ENCODE measurements at places on chromosomes 12 and 14. TPM values are rescaled to one million over a fixed set of nuclear protein-coding genes. Genes with fewer than 3 reads are reported as not detected.

- no peak for DNase-seq
- H3K36me3 ChIP-seq = no peaks in the 10 kb centered on the region
- no peak overlapping the region for H3K27ac ChIP-seq
- no peaks in the 10 kb centered on the region for H3K4me1 ChIP-seq
These were observed 34.0 kb upstream of the C2CD5 start for GRCh38 chr12:22578328-22578727.

DNA sequence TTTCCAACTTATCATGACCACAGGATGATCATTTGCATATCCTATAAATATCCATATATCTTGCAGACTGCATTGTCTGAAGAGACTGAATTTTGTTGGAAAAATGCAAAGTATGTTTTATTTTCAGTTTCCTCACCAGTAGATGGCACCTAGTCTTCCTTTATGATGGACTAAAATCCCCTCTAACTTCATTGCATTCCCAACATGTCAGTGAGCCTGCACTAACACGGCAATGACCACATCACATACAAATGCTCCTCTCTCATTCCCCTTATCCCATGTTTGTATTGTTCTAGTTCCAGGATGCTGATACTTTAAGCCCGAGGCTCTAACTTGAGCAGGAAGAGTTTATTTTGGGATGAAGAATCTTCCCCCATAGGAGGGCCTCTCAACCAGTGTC is 24.7 kb upstream of the MYBPC1 start:
- DNase-seq = no peak
- no peaks in the 10 kb centered on the region for H3K36me3 ChIP-seq
- no peak overlapping the region for H3K27ac ChIP-seq
- no peaks in the 10 kb centered on the region for H3K27me3 ChIP-seq

LRRC23 gene
- 15.6 TPM for total RNA-seq

GRCh38 chr14:34614638-34615037 is 15.3 kb downstream of the SNX6 start:
- peaks cover 3% of the 10 kb centered on the region for H3K4me1 ChIP-seq
- peaks cover 8% of the 10 kb centered on the region for H3K36me3 ChIP-seq
- no peak overlapping the region for H3K4me3 ChIP-seq
- no peak overlapping the region for H3K27ac ChIP-seq

DNA sequence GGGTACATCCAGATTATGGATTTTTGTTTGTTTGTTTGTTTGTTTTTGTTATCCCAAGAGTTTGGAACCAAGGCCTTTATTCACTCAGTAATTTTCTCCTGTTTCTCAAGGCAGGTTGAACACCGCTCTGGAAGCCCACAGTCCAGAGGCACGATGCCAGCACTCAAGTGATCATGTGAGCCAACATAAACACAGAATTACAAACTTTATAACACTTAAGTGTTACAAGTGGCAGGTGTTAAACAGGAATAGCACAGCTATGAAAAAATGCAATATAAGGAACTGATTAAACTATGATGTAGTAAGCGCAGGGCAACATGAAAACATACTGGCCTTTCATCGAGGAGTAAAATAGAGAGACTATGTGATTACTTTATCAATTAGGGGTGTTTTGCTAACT is 1885.8 kb upstream of the SEL1L start:
- DNase-seq = no peak
- no peaks in the 10 kb centered on the region for H3K27me3 ChIP-seq
- H3K4me1 ChIP-seq = no peaks in the 10 kb centered on the region
- no peaks in the 10 kb centered on the region for H3K36me3 ChIP-seq
- H3K27ac ChIP-seq = no peak overlapping the region

LALBA gene
- not detected for total RNA-seq

- no peaks in the 10 kb centered on the region for H3K36me3 ChIP-seq
- no peak overlapping the region for H3K27ac ChIP-seq
- H3K27me3 ChIP-seq = no peaks in the 10 kb centered on the region
- H3K4me3 ChIP-seq = no peak overlapping the region
- no peaks in the 10 kb centered on the region for H3K4me1 ChIP-seq
- DNase-seq = no peak
These were observed 83.0 kb downstream of the LLPH start for GRCh38 chr12:66047411-66048021.

GRCh38 chr12:118371321-118372282 is 1.1 kb downstream of the TAOK3 start:
- no peaks in the 10 kb centered on the region for H3K27me3 ChIP-seq
- peak overlapping the region; percentile 87 for H3K27ac ChIP-seq
- DNase-seq = peak; percentile 61

- no peak overlapping the region for H3K4me3 ChIP-seq
- DNase-seq = no peak
- no peak overlapping the region for H3K27ac ChIP-seq
- H3K36me3 ChIP-seq = peaks cover 86% of the 10 kb centered on the region
- H3K4me1 ChIP-seq = no peaks in the 10 kb centered on the region
These were observed 9.1 kb downstream of the PPP2R3C start for GRCh38 chr14:35112641-35113040.

SSPN gene
- 52.4 TPM for total RNA-seq

DNA sequence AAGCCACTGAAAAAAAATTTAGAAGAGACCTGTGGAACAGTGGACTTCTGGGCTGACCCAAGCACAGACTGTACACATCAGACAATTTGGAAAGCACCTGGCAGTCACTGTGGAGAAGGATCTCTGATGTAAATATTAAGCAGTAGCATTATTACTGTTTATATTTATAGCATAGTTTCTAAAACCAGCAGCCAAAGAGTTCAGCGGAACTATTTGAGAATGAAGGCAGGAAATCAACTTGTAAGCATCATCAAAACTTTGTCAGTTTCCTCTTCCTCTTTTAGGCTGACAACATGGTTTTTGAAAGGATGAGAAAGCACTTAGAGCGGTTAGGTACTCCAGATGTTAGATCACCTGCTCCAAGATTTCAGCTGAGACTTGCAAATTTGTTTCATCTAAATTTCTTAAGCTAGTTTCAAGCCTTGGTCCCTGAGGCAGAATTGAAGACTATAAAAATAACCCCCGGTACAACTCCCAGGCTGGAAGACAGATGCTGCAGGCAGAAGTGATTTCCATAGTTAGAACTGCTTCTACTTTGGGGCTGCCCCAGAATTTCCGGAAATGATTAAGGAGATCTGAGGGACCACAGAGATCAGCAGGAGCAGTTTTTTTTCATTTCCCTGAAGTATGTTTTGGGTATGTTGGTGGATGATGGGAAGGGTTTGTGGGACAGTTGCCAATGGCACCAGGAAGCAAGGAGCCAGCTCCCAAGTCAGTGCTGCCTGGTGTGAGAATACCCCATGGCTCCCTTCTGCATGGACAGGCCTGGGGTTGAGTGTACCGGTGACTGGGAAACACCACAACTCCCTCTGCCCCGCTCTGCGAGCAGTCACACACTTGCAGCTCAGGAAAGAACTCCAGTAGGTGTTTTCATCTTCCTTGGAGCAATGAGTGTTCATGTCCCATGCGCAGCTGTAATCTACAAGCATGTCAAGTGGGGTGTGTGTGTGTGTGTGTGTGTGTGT is 354.5 kb downstream of the NUAK1 start:
- peaks cover 12% of the 10 kb centered on the region for H3K4me1 ChIP-seq
- DNase-seq = no peak
- H3K4me3 ChIP-seq = no peak overlapping the region
- no peak overlapping the region for H3K27ac ChIP-seq
- H3K27me3 ChIP-seq = no peaks in the 10 kb centered on the region

DNA sequence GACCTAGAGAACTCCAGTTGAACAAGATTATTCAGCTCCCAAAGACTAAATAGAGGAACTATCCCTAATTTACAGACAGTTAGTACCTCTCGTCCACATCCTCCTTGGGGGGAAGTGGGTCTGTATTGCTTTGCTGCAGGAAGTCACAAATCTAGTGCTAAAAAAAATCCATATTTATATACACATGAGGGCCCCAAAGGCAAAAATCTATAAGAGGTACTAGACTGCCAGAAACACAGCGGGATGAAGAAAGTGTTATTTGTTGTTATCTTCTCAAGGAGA is 190.1 kb downstream of the TTC8 start:
- DNase-seq = no peak
- no peak overlapping the region for H3K4me3 ChIP-seq
- H3K36me3 ChIP-seq = no peaks in the 10 kb centered on the region
- H3K27ac ChIP-seq = no peak overlapping the region
- H3K4me1 ChIP-seq = no peaks in the 10 kb centered on the region
- no peaks in the 10 kb centered on the region for H3K27me3 ChIP-seq

GRCh38 chr14:89351516-89352404 is 65.3 kb downstream of the FOXN3 start:
- peaks cover 15% of the 10 kb centered on the region for H3K36me3 ChIP-seq
- H3K27ac ChIP-seq = peak overlapping the region; percentile 38
- peaks cover 28% of the 10 kb centered on the region for H3K4me1 ChIP-seq
- H3K4me3 ChIP-seq = no peak overlapping the region
- no peak for DNase-seq

DTX1 gene
- total RNA-seq = 4.0 TPM

Measured in right atrium auricular region (tissue), 2 donors.